Right lung (tissue), 10 donors: ENCODE measurements at places on chromosomes 3 and 15. TPM values are rescaled to one million over a fixed set of nuclear protein-coding genes. Genes with fewer than 3 reads are reported as not detected.

GRCh38 chr3:177633671-177634207, 436.5 kb upstream of the TBL1XR1 start:
- peak; percentile 31 for DNase-seq

GRCh38 chr3:133292296-133292695, 107.6 kb upstream of the BFSP2 start:
- DNase-seq, result no peak

DNA sequence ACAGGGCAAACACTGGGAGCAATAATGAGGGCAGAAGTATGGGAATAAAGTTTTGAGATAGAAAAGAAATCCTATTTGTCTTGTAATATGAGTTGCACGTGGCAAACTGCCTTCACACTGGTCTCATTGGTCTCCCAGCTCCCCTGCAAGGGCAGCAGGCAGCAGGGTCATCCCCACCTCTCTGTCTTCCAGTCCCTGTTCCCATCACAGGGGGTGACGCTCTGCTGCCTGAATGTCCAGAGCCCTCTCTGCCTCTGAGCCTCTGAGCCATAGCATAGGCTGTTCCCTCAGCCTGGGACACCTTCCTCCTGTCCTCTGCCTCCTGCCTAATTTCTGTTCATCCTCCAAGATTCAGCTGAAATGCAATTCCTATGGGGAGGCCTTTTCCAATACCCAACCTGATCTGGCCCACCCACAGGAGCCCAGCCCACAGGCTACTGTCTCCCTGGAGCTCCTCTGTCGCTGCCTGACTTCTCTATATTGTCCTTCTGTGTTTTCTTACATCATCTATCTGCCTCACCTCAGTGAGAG, 12.1 kb upstream of the SKOR1 start:
- DNase-seq, result no peak

DNA sequence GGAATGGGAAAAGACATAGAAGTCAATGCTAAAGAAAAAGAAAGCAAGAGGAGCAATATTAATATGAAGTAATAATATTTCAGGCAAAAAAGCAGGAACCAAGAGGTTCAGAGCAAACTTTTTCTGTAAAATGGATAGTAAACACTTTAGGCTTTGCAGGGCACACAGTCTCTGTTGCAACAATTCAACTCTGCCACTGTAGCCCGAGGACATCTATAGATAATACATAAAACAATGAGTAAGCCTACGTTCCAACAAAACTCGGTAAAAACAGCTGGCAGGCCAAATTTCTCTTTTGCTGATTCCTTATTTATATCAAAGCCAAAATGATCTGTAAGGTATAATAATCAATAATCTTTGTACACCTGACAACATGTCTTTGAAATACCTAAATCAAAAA, 56.8 kb downstream of the SMAD6 start:
- no peak for DNase-seq

DNA sequence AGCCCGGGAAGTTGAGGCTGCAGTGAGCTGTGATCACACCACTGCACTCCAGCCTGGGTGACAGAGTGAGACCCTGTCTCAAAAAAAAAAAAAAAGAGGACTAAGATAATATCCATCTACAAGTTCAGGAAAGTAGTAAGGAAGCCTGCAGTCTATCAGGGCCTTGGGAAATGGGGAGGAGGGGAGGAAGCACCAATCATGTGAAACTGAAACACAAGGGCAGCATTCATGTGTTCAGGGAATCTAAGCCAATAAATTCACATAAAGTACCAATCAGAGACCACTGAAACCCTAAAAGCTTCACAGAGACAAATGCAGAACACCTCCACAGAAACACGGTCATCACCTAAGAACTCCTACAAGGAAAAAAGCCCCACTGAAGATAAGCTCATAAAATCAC, 22.9 kb upstream of the HHATL start:
- DNase-seq, result no peak

- no peak for DNase-seq
Observed at GRCh38 chr3:158794936-158795518, 6.8 kb upstream of the MFSD1 start.

Gene CD200R1L
- polyA plus RNA-seq, result not detected
